ENCODE measurements at places on chromosomes 16 and 17.

GRCh38 chr17:50935221-50935995 is 69.3 kb upstream of the TOB1 start:
- DNase-seq = no peak

- DNase-seq = no peak
Measured at GRCh38 chr16:71880176-71880575, 3.8 kb downstream of the ZNF821 start.

DNA sequence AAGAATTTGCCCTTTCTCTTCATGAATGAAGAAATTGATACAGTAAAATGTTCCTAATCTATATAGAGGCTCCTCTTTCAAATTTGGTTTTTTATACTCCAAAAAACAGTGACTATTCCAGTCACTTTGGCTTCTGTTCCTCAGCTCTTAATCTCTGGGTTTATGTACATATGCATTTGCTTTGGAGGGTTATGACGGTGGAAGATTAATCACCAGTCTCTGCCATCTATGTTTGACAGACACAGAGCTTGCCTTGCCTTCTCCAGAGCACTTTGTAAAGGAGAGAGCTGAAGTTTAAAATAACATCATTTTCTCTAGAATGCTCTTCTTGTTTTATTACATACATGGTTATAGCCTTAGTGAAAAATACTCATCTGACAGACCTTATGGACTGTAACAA is 99.3 kb downstream of the NLK start:
- no peak for DNase-seq

DNA sequence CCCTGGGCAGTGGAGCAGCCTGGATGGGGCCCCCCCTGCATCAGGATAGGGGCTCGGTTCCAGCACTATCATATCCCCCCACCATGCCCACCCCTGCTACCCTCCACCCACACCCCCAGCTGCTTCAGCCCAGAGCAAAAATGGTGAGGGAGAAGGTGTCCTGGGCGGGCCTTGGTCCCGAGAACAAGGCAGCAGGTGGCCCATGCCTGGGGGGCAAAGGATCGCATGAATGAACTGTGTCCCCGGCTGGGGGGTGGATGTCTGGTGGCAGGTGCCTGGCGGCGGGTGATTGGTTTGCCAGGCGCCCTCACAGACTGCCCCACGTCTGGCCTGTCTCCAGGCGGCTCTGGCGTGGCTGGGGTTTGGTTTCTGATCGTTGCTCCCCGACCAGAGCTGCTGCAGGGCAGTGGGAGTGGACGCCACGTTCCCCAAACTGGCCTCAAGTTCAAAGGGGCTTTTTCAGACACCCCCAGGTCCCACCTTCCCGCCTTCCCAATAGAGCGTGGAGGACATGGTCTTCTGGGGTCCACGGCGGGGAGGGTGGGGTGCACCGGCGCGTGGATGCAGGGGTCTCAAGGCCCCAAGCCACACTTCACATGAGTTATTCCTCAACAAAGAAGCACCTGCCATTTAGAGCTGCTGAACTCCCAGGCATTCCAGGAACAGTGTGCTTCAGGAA is 12.6 kb downstream of the UTS2R start:
- DNase-seq = no peak

DNA sequence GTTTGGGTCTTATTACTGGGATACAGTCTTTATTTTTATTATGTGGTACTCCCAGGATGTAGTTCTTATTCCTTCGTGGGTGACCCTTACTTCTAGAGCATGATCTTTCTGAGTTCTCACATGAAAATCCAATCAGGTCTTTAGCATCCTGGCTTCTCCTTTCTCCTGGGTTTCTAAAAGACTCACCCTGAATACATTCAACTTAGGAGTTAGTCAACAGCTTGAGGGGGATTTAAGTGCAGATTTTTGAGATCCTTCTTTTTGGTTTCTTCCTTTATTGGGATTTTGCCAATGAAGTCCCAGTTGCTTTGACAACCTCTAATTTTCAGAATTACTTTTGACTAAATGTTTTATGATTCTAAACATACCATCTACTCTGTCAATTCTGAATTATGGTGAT is 68.2 kb downstream of the SIAH1 start:
- DNase-seq = peak; percentile 25

- DNase-seq = no peak
Measured at GRCh38 chr17:9806699-9807098, 15.2 kb downstream of the GSG1L2 start.

DNA sequence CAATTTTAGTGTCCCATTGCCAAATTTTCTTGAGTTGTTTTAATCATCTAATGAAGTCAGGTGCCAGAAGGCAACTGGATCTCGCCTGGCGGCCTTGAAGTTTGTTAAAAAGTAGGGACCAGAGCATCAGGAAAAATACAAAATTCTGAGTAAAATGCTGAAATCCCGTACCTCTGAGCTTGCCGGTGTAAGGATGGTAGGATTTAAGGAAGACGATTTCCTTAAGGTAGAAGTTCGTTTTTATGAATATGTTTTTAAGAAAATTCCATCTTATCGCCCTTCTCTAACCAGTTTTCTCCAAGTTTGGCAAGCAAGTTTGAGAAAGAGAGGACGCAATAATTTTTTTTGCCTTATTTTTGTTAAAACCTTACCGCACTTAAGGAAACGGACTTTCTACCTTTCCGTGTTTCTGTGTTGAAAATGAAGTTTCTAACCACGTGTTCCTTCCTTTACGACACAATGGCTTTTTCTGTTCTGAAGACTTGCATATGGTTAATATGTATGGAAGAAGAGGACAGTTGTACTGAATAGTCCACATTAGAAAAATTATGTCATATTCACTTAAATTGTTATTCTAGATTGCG is 748 bp downstream of the ATF7IP2 start:
- no peak for DNase-seq

All from fibroblast of skin of right biceps (primary cell).